ENCODE measurements at places on chromosomes 11 and 22.

- DNase-seq, result no peak
Measured at GRCh38 chr22:40572976-40573375, 63.5 kb downstream of the MRTFA start.

- no peak for DNase-seq
Measured at GRCh38 chr22:48537343-48537680, 1290.4 kb downstream of the BRD1 start.

DNA sequence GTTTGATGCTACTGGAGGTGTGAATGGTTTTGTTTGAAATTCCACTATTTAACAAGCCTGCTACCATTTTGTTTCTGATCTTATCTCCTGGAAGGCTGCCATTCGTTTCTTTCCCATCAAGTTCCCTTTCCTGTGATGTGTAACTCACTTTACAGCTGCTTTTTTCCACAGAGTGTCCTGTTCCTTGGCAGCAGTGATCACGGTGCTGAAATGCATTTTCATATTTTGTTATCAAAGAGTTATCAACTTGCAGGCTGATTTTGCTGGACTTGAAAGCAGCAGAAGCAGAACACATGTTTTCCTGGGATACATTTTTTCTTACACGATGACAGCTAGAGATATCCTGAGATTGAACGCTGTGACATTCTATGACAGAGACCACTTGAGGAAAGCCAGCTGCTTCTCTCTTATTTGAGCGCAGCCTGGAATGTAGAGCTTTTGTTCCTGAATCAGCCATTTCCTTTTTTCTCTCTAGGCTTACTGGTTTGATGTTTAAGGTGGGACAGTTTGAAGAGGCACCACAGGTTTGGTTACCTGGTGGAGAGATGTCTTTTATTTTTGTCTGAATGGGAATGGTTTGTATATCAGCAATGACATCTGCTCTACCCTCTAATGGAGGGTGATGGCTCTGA lies 34.7 kb downstream of the PRR14L start:
- no peak for DNase-seq

DNA sequence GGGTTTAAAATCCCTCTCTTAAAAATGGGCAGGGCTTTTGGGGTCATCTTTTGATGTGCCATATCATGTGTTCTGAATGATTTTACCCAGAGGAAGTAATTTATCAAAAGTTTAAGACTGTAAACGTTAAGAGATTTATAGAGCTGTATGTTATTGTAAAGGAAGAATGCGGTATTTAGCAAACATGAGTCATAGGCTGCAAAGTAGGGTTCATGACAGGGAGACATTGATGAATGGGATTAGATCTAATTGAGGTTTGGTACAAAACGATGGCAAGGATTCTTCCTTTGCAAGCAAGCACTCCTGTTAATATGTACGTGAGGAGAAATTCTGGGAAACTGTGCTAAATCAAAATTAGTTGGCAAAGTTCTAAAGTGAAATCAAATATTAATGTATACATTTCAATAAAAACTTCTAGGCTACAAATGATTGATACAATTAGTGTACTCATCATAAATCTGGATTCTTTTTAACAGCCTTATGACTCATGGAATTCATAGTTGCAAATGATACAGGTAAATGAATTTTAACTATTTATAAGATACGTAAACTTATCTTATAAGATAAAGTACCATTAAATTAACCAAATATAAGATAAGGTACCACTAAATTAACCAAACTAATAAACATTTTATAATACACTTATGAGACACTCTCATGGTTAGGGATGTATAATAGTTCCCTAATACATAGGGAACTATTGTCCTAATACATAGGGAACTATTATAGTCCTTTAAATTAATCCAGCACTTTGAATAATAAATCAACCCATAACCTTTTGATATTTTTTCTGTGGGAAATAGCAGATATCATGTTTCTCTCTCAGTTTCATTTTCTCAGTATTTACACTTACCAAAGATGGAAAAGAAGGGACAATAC lies 58.4 kb downstream of the KIF18A start:
- DNase-seq, result no peak
